Umbilical cord (tissue), 2 donors: ENCODE measurements at places on chromosomes 6 and 20. TPM values are rescaled to one million over a fixed set of nuclear protein-coding genes. Genes with fewer than 3 reads are reported as not detected.

The BLOC1S5 gene
- 19.5 TPM for total RNA-seq

The MUC22 gene
- 6.5 TPM for total RNA-seq

The CHRNA4 gene
- 2.2 TPM for total RNA-seq

The DDX43 gene
- total RNA-seq = 2.6 TPM

The LTB gene
- total RNA-seq = 0.96 TPM

The SSTR4 gene
- total RNA-seq = 2.6 TPM

The CAPN11 gene
- total RNA-seq = not detected

- peak; percentile 11 for DNase-seq
Measured at GRCh38 chr20:61387204-61387953, 135.3 kb downstream of the CDH4 start.

GRCh38 chr20:10781526-10781925, 107.7 kb upstream of the JAG1 start:
- DNase-seq = no peak

DNA sequence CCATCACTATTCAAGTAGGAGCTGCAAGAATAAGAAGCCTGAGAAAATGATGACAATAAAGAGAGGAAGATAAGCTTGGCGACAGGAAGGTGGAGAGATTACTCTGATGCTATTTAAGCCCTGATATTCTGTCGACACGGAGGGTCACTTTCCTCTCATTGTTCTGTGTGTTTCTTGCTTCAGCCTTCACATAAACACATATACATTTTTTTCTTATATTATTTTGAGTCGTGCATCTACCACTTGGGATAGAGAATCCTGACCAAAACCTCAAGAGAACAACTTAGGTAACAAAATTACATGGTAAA, 10.5 kb downstream of the PTCHD4 start:
- DNase-seq = no peak

DNA sequence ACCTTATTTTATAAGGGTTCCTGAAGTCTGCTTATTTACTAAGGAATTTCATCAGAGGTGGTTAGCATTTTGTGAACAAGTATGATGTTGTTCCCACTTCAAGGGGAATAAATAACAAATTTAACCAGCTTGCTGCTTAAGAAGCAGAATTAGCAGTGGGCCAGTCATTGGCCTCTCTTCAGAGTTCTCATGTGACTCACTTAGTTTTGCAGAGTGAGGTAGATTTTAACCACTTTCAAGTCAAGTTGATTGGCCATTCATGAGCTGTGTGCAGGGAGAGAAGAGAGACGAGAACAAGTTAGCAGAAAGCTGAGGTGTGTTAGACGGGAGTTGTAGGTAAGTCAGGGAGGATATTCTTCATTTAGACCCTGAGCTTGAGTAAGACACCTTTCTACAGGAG, 18.1 kb downstream of the TOP1 start:
- no peak for DNase-seq

DNA sequence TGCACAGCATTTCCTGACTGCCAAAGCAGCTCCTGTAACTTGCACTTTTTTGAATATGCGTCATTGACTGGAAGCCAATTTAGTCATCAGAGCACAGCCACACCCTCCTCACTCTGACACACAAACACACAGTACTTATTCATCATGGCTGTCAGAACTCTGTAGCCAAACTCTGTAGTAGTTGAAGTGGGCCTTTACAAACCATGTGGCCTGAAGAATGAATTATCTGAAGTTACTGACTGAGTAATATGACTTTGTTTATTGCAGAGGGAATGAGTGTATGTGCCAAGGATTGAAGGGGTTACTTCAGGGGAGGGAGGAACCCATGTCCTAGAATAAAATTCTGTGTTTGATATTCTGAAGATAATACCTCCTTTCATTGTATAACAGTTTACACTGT, 102.7 kb downstream of the FIG4 start:
- peak; percentile 86 for DNase-seq

- DNase-seq = no peak
Measured at GRCh38 chr6:70353448-70353847, 50.6 kb upstream of the COL9A1 start.

GRCh38 chr6:40947876-40948526, 91.0 kb downstream of the UNC5CL start:
- DNase-seq = peak; percentile 55

- DNase-seq = no peak
Measured at GRCh38 chr6:4415549-4415948, 280.2 kb upstream of the ECI2 start.

DNA sequence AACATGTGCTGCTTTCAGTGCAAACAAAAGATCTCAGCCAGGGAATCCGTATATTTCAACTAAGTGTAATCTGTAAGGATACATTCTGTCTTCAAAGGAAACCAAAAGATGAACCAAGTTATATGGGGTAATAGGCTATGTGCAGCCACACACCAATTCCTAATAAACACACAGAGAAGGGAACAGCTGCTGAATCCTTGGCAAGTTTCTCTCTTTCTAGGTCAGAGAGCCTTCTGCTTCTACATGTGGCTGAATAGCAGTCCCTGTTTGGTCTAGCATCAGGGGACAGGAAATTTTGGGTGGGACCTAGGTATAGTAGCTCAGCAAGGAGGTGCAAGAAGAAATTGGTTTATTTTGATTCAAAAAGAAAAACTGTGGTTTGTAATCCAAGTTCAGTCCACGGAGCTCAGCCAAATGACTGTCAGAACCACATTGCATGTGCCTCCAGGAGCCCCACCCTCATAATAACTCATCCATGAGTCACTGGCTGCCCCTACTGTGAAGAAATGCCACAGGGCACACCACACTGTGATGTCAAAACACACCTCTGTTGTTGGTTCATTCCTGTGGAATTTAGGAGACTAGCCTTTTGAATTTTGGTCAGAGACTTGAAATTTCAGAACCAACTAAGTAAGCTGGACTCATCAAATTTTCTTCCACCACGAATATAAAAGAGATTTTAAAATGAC, 21.1 kb downstream of the SPTLC3 start:
- DNase-seq = peak; percentile 64

DNA sequence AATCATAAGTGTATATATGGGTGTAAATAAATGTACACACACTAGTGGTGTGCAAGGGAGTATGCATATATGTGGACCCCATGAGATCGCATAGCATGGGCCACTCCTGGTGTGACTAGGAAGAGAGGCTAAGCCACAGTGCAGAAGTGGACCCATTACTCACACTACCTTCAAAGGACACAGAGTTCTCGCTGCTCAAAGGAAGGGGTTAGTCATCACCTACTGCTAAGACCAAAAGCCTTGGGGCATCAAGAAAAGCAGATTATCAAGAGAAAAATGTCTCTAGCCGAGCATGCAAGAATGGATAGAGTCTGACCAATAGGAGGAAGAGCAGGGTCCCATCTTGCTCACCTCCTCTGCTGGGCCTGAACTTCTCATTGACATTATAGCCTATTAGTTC, 195.5 kb downstream of the MAFB start:
- no peak for DNase-seq

- DNase-seq = no peak
Measured at GRCh38 chr20:56954797-56955196, 311.6 kb downstream of the BMP7 start.

DNA sequence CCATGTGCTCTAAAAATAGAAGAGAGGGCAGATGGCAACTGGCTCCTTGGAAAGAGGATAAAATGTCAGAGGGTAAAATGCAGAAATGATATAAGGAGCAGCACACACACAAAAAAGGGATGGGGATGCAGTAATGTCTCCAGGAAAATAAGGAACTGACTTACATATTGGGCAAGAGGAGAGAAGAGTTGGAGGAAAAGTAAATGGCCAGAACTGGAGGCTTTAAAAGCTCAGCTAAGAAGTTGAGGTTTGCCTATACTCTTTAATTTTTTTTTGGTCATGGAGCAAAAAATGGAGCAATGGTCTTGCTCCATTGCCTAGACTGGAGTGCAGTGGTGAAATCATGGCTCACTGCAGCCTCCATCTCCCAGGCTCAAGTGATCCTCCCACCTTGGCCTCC, 93.7 kb downstream of the SULF2 start:
- DNase-seq = no peak

- DNase-seq = no peak
Measured at GRCh38 chr6:114342086-114342825, 567 bp downstream of the HS3ST5 start.

DNA sequence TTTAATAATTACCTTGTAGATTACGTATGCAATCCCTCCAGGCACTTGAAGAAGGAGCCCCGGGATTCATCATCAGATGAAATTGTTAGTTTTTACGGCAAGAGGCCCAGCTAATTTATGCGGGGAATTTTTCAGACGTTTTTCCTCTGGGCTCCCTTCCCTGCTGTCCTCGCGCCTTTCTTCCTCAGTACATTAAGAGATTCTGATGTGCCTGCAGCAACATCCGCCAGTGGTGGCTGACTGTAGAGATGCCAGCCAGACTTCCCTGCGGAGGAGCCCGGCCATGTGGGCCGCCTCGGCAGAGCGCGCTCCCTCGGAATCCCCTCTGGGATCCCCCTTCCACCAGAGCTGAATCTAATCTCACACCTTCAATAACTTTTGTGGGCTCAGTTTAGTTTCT, 46.4 kb upstream of the POU3F2 start:
- DNase-seq = no peak

DNA sequence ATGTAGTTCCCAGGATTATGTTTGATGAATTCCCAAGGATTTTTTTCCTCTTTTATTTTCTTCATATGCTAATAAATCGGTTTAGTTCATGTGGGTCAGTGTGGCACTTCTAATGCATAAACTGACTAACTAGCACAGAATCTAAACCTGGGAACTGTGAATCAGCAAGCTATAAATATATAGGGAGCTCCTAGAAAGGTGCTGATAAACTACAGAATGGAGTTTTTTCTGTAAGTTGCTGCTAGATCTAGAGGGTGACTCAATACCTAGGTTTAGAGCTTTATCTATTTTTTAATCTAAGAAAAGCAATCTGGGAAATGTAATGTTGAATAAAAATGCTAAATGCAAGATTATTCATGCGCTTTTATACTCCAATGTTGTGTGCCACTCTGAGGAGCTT, 118.8 kb upstream of the PTCHD4 start:
- DNase-seq = peak; percentile 82
